ENCODE measurements at places on chromosomes 3 and 15.

DNA sequence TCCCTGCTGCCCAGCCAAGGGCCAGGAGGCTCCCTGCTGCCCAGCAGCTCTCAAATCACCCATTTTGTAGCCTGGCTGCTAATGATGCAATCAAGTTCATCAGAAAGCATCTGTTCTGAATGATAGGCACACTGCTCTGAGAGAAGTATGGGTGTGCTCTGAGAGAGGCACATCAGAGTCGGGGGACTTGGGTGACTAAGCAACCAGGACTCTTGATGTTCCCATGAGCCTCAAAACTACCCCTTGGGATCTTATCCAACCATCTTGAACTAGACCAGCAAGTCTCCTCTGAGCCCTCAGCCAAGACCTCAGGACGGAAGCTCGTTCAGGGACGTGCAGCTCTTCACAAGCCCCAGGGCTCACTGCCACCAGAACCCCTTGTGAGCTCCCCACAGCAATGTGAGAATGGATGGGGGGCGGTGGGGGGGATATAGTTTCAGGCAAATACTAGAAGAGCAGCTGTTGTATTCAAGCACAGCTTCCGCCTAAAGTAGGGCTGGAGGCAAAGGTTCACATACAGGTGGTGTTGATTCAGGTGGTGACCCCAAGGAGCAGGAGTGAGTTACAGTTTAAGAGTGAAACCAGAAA, 52.2 kb upstream of the HES1 start:
- no peak for DNase-seq

- no peak for DNase-seq
Measured at GRCh38 chr3:133980550-133980949, 49.2 kb downstream of the SLCO2A1 start.

GRCh38 chr15:92812271-92812670, 87.9 kb upstream of the CHD2 start:
- no peak for DNase-seq

DNA sequence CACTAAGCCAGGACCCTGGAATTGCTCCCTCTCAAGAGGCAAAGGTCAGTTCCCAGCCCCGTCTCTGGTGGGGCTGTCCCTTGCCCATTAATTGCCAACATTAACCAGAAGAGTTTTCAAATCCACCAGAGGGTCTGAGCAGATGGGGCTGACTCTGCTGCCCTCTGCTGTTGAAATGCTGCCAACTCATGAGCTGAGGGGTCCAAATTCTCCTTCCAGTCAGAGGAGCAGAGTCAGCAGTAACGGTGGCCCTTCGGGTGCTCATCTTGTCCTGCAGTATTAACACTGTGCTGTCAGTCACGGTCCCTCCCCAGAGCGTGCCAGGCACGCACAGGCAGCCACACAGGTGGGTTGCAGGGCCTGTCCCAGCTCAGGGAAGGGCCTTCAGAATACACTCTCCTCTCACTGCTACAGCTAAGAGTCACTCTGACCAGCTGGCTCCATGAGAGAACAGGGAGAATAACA, 10.7 kb upstream of the SPTBN5 start:
- DNase-seq, result peak; percentile 49

GRCh38 chr15:68210409-68210756, 5.3 kb upstream of the CALML4 start:
- DNase-seq, result no peak

Measured in activated T-helper 9 cell treated with anti-CD3 and anti-CD28 coated beads, Interleukin-2, amount 50 U/mL, for 16 hours (primary cell).